Skeletal muscle cell (primary cell): ENCODE measurements at places on chromosomes 12 and 14.

DNA sequence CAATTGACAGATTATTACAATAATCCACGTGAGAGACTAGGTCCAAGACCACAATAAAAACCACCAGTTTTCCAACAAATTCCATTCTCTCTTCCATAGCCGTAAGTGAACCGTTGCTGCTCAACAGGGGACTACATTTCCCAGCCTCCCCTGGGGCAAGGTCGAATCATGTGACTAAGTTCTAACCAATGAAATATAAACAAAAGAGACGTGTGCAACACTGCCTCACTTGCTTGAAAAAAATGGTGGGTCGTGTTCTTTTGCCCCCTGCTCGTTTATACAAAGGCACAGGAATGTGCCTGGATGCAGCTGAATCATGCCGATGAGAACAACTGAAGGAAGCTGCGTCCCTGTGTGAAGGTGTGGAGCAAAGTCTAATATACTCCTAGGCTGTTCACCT, 51.1 kb downstream of the HSPB8 start:
- DNase-seq: no peak

GRCh38 chr12:123971770-123972456, 718 bp downstream of the CCDC92 start:
- no peak for DNase-seq

- DNase-seq: no peak
Observed at GRCh38 chr12:50725011-50725942, 38.6 kb upstream of the ATF1 start.

DNA sequence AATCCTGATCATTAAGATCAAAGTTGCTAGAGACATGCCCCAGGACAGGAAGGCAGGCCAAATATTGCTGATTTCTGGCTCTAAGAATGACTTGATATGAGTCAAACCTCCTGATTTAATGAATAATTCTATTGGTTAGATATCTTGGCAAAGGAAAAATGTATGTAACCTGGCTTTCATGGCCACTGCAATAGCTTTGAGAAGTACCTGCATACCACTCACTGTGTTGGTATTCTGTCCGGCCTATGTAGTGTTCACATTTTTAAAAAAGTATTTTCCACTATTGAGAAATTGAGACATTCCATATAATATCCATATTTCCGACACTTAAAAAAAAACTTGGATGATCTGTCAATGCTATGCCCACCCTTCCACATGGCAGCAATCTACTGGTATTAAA, 283.1 kb upstream of the SOX5 start:
- no peak for DNase-seq
